ENCODE measurements at places on chromosomes 12 and 14. TPM values are rescaled to one million over a fixed set of nuclear protein-coding genes. Genes with fewer than 3 reads are reported as not detected.

The TMEM229B gene
- total RNA-seq = 2.7 TPM

- no peak for DNase-seq
These were observed 25.9 kb downstream of the CD9 start for GRCh38 chr12:6226002-6226678.

The TAS2R20 gene
- 1.1 TPM for total RNA-seq

The TAC3 gene
- 2.9 TPM for total RNA-seq

DNA sequence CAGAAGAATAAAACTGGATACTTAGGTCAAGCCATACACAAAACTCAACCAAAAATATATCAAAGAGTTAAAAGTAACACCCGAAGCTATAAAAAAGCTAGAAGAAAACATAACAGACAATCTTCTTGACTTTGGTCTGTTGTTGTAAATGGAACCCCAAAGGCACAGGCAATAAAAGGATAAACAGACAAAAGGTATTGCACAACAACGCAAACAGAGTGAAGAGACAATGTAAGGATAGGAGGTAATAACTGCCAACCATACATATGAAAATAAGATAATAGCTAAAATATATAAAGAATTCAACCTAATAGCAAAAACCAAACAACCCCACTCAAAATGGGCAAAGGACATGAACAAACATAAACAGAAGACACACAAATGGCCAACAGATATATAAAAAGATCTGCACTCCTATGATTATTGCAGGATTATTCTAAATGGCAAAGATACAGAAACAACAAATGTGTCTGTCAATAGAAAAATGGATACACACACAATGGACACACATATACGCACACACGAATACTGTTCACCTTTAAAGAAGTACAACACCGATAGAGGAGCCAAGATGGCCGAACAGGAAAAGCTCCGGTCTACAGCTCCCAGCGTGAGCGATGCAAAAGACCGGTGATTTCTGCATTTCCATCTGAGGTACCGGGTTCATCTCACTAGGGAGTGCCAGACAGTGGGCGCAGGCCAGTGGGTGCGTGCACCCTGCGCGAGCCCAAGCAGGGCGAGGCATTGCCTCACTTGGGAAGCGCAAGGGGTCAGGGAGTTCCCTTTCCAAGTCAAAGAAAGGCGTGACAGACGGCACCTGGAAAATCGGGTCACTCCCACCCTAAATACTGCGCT lies 1137.1 kb downstream of the FSCB start:
- no peak for DNase-seq

GRCh38 chr14:25050269-25051150 lies 563 bp upstream of the STXBP6 start:
- no peak for DNase-seq

The HECTD4 gene
- total RNA-seq = 57.6 TPM

GRCh38 chr12:54680374-54680773 lies 32.2 kb upstream of the DCD start:
- DNase-seq = no peak

The GPRC5D gene
- total RNA-seq = not detected

DNA sequence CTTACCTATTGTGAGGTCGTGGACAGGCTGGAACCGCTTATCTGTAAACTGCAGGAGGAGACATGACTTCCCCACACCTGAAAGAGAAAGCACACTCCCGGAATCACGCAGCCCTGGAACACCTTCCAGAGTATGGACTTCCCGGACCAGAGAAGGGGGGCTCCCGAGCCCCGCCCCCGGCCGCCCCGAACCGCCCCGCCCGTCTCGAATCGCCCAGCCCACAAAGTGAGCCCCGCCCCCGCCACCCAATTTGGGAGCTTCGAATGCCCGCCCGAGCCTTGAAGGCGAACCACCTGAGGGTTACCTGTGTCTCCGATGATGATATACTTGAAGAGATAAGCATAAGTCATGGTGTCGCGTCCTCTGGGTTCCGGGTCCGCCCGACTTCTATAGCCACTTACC lies 235 bp downstream of the RAB2B start:
- DNase-seq = peak; percentile 79

DNA sequence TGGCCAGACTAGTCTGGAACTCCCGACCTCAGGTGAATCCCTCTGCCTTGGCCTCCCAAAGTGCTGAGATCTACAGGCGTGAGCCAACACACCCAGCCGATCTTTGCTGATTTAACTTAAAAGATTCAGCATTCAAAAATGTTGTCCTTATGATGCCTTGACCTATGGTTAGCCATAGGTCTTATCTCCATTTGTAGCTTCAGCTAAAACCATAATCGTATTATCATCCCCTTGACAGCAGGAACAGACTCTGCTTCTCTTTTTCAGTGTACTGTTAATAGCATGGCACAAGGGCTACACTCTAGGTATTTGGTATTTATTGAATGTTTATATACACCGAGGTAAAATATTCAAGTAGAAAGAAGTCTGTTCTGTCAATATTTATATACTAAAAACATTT lies 15.3 kb downstream of the CCDC62 start:
- DNase-seq = no peak

DNA sequence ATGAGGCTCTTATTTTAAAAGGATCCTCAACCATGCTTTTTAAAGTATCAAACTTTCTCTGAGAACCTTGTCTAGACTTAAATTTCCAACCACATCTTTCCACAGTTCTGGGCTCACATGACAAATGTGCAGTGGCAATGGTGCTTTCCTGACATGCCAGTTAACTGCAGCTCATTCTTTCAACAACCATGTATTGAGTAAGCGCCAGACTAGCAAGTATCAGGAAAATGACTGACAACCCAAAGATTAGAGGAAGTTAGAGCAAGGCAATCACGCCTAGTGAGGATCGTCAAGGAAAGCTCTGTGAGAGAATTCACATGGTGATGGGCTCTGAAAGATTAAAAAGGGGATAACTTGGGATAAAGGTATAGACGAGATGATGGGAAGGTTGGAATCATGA lies 35.8 kb downstream of the FLVCR2 start:
- no peak for DNase-seq

The KRT78 gene
- 29.1 TPM for total RNA-seq

- no peak for DNase-seq
These were observed 2.5 kb upstream of the SALL2 start for GRCh38 chr14:21528381-21529348.

The MIP gene
- total RNA-seq = not detected
